ENCODE measurements at places on chromosomes 1 and 21.
A peak's percentile ranks its signal among the peaks of the same experiment; 100 is the strongest.

DNA sequence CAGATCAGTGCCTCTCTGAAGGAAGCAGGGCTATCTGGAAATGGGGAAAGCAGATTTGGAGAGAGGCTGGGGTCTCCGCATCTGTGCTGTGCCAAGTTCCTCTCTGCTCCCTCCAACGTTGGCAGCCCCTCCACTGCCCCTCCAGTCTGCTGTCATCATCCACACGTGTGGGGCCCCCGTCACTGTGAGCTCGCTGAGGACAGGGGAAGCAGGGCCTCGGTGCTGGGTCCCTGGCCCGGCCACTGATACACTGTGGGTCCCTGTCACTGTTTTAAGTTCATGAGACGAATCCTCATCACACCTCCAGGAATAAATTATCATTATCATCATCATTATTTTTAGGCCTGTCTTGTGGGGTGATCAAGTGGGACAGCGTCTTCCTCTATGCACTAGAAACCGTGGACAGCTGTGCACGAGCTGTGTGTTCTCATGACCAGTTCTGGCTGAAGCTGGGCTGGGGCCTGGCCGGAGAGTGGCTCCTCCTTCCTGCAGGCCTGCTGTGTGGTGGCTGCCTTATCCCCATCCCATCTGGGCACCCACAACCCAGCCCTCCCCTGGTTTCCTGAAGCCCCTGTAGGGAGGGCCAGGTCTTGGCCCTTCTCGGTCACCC is 52.2 kb downstream of the DMRTB1 start:
- DNase-seq = no peak

GRCh38 chr1:198556971-198557370 is 16.5 kb upstream of the ATP6V1G3 start:
- peak; percentile 50 for DNase-seq

DNA sequence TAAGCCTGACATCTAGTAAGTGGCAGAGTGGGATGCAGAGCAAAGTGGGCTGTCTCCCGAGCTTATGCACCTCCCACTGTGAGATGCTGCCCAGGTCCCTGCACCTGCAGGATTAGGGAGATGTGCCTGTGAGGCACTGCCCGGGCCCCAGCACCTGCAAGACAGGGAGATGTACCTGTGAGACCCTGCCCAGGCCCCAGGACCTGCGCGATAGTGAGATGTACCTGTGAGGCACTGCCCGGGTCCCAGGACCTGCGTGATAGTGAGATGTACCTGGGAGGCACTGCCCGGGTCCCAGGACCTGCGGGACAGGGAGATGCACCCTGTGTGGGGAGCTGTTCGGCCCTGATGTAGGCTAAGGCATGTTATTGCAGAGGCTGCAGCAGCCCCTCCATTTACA is 622.8 kb downstream of the PTPRU start:
- no peak for DNase-seq

GRCh38 chr1:59766227-59766855 is 48.4 kb upstream of the HOOK1 start:
- no peak for DNase-seq

GRCh38 chr1:40092706-40093639 is 4.1 kb downstream of the PPT1 start:
- DNase-seq = no peak

GRCh38 chr21:16047904-16048303 is 318.1 kb downstream of the USP25 start:
- no peak for DNase-seq

DNA sequence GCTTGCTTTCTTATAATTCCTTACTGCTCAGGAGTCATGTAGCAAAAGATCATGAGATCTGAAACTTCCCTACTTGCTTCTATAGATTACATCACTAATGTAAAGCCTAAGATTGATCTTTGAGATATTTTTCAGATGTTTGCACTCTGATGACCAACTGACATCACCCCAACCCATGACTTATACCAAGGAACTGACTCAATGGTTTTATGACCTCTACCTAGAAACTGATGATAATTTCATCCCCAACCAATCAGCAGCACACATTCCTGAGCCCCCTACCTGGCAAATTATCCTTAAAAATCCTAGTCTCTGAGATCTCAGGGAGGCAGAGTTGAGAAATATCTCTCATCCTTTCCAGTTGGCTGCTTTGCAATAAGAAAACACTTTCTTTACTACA is 122.3 kb upstream of the CAMK1G start:
- DNase-seq = no peak

DNA sequence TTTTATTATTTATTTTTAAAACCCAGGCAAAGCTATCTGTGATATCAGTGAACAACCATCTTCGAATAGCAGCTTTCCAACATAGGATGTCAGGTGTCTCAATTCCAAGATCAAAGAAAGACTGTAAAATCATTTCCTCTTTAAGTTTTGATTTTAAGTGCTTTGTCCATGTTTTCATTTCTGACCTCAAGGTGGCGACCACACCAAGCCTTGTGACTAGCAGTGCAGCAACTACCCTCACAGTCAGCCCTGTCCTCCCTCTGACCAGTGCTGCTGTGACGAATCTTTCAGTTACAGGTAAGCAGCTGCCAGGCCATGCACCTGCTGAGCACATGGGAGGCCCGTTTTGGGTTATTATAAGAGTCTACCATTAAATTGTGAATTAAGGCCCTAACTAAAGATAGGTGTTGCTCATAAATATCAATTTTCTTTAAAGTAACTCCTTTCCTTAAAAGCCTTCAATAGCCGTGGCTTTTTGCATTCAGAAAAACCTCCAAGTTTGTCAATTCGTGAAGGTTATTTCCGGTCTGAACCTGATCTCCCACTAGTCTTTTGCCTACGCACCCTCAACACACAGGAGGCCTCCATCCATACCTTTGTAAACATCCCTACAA is 117.0 kb downstream of the CD247 start:
- peak; percentile 46 for DNase-seq

DNA sequence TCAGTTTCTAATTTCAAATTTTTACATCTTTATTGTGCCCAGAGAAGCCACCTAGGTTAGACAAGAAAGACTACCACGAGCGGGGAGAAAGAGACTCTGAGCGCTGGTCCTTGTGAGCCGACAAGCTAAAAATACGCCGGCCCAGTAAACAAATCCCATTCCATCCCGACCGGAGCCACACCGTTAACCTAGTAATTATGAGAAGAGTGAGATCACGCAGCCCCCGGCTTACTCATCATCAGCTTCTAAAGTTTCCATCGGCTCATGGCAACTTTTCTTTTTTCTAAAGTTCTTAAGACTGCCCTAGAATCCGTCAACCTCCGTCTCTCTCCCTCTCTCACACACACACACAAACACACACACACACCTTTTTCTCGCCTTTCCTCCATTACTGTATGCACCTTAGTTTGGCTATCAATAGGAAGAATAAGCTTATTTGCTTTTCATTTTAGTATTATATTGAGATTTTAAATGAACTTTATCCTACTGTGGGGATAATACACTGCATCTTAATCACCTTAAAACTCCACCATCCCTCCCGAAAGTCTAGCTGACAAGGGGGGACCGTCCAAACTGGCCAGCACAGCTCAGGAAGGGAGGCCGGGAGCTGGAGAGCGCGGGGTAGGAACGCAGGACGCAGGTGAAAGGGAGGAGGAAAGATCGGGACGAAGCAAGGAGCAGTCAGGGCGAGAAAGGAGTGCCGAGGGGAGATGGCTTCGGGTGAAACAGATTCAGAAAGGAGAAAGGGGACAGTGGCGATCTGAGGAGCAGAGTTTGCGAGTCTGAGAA is 728 bp downstream of the OTUD7B start:
- peak; percentile 69 for DNase-seq

- no peak for DNase-seq
These were observed 2.0 kb upstream of the COL9A2 start for GRCh38 chr1:40318970-40319621.

GRCh38 chr1:197673292-197673691 is 102.0 kb downstream of the DENND1B start:
- no peak for DNase-seq
